CD4-positive, alpha-beta T cell treated with Interleukin-21 for 1 hour (primary cell): ENCODE measurements at places on chromosomes 6 and 20.

- no peak for DNase-seq
Measured at GRCh38 chr6:39051399-39052122, 3.0 kb downstream of the GLP1R start.

DNA sequence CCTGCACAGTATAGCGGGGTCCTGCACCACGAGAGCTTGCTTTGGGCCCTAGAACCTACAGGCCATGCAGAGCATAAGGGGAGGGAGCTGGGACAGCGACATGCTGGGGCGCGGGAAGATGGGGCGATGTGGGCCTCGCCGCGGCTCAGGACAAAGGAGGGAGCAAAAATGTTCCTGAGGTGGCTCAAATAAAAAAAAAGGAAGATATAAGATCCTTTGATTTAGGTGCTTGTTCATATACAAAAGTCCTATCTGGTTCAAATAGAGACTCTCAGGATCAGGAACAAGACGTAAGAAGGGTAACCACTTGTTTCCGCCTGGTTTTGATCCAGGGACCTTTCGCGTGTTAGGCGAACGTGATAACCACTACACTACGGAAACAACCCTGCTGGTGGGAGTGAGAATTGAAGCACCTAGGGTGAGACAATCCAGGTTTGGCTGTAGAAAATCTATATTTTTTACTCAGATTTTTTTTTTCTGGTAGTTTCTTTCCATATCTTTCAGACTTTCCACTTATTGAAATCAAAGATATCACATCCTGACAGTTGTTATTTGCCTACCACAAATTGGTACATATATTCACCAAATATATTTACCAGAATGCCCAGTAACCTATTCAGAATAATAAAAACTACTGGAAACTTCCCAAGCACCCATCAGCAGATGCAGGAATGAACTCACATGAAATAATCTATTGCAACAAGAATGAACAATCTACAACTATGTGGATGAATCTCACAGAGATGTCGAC, 177.9 kb upstream of the ZNF184 start:
- DNase-seq: no peak

- no peak for DNase-seq
Measured at GRCh38 chr6:40918040-40918651, 120.9 kb downstream of the UNC5CL start.

- DNase-seq: no peak
Measured at GRCh38 chr20:41475503-41475902, 108.9 kb upstream of the EMILIN3 start.

DNA sequence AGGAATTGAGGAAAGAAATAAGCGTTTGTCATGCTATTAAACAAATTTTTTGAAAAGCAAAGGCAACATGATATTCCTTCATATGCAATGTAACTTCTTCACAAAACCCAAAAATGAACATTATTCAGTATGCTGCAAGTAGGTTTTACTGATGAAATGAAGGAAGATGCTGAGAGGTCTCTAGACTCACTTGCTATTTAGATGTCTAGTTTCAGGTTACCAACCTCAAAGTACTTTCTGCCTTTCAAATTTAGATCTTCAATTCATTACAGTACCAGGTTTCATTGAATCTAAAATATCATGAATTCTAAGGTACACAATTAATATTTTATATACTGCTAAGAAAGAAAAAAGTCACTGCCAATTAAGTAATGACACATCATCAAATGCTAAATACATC, 39.9 kb downstream of the MYO6 start:
- no peak for DNase-seq

- DNase-seq: no peak
Measured at GRCh38 chr6:116465246-116465645, 4.1 kb downstream of the CALHM6 start.

DNA sequence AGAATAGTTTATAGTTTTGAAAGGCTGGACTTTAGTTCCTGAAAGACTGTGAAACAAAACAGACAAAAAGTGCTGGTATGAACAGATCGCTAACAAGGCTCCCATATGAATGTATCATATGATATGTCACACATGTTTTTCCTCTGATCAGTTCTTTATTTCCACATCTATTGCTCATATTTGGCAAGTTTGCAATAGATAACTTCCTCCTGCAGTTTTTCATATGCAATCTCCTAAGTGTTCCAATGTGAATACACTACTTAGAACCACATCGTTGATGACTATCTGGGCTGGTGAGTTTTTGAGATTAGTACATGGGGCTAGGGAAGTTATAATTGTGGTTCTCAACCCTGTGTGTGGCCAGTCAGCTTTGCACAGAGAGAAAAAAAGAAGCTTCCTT, 23.1 kb downstream of the CRYBG1 start:
- DNase-seq: no peak

DNA sequence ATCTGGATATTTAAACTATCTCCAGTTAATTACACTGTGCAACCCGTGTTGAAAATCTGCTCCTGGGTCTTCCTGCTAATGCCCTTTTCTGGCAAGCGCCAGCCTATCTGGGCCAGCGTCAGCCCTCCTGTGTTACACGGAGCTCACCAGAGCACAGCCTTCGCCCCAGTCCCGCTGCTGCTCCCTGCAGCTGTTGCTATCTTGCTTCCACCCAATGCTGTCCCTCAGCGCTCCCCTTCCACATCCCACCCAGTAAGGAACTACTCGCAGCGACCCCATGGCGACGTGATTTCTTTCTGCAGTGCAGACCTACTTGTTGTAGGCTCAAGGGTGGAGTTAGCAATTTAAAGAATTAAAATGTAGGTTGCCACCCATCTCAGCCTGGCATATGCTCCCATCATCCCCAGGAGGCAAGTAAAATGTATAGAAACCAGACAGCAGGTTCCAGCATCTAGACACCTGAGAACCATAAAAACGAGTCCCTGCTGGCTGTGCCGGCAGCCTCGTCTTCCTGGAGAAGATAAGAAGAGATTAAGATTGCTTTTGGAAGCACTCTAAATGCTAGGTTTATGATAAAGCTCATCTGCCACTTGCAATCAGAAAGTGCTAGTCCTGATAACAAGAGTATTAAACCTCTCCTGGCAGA, 254.3 kb upstream of the FOXQ1 start:
- DNase-seq: no peak
